A172 (cell line): ENCODE measurements at places on chromosomes 16 and 17. TPM values are rescaled to one million over a fixed set of nuclear protein-coding genes. Genes with fewer than 3 reads are reported as not detected.

DNA sequence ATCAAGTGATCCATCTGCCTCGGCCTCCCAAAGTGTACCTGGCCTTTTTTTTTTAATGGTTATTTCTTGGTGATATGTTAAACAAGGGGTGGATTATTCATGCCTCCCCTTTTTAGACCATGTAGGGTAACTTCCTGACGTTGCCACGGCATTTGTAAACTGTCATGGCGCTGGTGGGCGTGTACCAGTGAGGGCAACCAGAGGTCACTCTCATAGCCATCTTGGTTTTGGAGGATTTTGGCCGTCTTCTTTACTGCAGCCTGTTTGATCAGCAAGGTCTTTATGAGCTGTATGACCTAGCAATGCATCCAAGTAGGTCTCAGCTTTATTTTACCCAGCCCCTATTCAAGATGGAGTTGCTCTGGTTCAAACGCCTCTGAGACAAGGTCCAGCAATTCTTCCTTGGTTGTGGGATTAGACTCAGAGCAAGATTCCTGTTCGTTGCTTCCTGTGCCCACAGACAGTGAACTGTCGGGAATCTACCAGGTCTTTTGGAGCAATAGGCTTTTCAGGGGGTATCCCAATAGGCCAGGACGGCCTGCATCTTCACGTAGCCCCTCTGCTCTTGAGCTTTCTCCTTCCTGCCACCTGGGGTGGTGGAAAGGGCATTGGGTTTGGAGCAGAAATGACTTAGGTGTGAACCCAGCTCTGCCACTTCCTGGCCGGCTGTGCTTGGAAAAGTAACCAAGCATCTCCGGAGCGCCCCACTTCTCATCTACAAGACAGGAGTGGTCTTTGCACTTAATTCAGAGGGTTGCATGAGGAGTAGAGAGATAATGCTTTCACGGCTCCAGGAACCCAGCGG, 52.9 kb upstream of the SEC14L1 start:
- no peak for DNase-seq

DNA sequence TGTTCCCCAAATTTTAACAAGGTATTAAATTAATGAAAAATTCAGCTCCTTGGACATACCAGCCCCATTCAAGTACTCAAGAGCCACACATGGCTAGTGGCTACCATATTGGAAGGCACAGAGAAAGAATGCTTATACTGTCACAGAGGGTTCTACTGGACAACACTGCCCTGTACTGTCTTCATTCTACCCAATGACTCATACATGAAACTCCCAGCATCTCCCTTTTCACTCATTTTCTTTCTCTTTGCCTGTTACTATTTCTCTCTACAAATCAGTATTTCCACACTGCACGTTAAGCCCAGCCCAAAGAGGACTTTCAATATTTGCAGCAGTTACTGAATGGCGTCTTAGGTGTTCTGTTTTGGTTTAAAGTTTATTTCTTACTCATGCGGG, 72.1 kb upstream of the RCVRN start:
- DNase-seq = no peak

- no peak for DNase-seq
These were observed 63.2 kb downstream of the N4BP1 start for GRCh38 chr16:48546774-48547173.

GRCh38 chr17:21300601-21301571, 16.4 kb downstream of the MAP2K3 start:
- no peak for DNase-seq

- DNase-seq = no peak
These were observed 142.8 kb upstream of the FOXF1 start for GRCh38 chr16:86367291-86368072.

DNA sequence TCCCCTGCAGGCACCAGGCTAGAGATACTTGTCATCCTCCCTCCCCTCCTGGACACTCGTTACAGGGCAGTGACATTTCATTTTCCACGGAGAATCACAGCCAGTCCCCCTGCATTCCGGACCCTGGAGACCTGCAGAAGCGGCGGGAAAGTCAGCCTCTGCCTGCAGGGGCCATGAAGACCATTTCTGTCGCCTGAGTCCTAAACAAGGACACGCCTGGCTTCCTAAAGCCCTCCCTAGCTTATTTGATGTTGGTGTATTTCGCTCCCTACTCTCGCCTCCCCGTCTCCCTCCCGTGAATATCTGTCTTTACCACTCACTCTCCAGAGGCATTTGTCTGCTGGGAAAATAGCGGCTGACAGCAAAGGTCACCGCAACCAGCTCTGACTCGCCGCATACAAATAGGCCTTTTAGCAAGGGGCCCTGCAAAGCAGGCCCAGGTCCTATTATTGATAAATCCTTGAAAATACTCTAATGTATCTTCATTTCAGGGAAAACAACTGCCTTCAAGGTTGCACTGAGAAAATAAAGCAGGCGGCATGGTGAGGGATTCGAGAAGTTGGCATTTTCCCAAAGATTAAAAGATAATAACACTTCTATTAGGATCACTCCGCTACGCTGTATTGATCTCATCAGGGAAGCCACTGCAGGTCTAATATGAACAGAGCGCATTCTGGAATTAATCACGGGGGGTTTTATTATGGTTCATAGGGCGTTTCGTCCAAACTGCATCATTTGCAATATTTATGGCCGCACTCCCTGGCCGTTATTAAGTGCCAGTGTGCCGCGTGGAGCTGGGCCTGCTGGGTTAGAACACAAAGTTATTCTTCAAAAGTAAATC, 447.1 kb upstream of the CDH5 start:
- DNase-seq = no peak

- peak; percentile 64 for DNase-seq
These were observed 13.6 kb downstream of the ZC3H7A start for GRCh38 chr16:11783319-11784037.

GRCh38 chr16:52967744-52968143, 85.0 kb downstream of the CHD9NB start:
- DNase-seq = no peak

- DNase-seq = no peak
These were observed 611 bp downstream of the RRAD start for GRCh38 chr16:66924527-66925321.

DNA sequence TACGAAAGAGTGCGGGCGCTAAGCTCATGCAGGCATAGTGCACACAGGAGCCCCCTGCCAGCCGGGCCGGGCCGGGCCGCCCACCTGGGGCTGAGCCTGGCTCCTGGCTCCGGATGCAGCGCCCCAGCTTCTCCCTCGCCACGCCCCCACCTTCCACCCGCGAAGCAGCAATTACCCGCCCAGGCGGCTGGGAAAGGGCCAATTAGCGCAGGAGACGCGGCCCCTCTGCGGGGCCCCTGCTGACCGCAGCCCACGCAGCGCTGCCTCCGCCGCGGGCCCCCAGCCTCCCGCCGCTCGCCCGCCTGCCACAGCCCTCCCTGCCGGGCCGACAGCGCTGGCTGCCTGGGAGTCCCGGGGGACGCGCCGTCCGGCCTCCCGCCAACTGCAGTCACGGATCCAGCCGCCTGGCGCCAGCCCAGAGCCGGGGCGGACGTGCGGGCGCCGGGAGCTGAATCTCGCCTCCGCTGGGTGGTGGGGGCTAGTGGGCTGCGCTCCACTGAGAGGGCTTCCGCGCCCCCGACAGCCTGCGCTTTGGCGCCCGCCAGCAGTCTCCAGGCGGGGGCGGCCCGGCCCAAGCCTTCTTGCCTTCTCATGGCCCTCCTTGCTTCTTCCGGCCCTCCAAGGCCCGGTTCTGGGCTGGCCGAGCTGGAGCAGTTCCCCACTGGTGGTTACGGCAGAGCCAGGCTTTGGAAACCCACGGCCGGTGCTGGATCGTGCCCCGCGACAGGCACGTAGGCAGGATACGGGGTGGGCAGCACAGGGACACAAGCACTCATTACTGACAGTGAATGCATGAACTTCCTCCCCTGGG, 14.9 kb upstream of the CBFB start:
- no peak for DNase-seq

DNA sequence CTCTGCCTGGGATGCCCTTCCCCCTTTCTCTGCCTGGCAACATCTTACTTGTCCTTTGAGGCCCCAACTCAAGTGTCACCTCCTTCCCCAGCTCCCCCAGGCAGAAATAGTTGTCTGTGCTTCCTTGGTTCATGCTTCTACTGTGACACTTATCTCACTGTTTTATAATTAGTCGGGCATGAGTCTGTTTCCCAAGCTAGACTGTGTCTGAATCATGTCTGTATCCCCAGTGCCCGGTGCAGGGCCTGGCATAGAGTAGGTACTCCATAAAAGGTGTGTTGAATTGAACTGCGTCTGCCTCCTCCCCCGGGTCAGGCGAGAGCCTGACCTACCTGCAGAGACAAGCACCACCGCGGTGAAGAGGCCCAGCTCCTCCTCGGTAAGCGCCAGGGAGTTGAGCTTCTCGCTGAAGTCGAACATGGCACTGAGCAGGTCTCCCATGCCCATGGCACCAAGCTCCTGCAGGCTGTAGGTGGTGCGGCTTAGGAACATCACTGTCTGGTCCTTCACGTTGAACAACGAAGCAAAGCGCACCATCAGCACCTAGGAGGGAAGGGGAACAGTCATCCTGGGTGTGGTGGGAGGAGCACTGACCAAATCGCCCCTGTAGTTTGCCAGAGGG, 6.7 kb downstream of the NR1D1 start:
- no peak for DNase-seq

GRCh38 chr16:30837904-30838303, 50.9 kb upstream of the ZNF629 start:
- DNase-seq = no peak

- DNase-seq = peak; percentile 39
These were observed 84.3 kb downstream of the BMERB1 start for GRCh38 chr16:15518381-15519351.

- peak; percentile 97 for DNase-seq
These were observed at the start of gene RPL38 for GRCh38 chr17:74203439-74204240. TSS of gene RPL38 (plus strand) at chr17:74203678. CDS start at chr17:74203956, 278 bp downstream.

DNA sequence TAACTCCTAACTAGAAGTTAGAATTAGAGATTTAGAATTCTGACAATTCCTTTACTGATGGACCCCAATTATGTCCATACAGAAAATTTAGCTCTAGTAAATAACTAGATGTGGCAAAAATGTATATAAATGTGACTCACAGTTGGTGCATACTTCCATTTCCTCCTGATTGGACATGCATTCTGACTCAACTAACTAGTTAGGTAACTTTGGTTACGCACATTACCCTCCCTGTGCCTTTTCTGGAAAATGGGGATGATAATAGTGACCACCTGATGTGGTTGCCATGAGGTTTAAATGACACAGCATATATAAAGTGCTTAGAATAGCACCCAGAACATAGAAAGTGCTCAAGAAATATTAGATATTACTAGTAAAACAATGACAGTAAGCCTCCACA, 550.0 kb upstream of the SALL1 start:
- DNase-seq = no peak

DNA sequence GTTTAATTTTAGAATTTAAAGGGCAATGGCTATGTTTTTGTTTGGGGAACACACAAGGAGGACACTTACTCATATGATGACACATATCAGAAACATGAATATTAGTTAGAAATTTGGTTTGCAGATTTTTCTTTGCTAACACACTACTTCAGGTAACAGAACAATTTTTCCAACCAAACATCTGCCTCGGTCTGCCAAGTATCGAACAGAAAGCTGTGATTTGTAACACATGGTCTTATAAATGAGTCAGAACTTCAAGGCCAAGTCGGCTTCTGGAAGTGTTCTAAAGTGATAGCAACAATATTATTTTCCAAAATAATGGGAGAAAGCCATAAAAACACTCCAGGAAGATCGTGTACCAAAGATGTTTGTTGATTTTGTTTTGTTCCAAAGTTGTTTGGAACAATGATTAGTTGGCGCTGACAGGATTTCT, 75.9 kb upstream of the PMFBP1 start:
- DNase-seq = no peak

DNA sequence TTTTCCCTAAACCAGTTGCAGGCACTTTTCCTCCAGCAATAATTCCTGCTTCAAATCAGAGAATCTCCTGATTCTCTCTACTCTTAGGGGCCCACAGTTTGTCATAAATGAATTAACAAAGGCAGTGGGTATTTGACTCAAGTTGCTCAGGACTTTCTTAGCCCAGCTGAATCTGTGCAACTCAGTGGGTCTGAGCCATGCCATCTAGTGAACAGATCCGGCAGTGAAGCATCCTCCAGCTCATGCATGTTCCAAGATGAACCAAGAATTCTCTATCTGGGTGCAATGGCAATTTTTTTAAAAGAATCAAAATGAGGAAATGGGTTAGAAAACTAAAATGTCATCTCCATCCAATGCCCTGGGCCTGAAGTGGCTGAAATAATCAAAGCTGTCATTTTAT, 575.2 kb upstream of the CDH11 start:
- DNase-seq = no peak

DNA sequence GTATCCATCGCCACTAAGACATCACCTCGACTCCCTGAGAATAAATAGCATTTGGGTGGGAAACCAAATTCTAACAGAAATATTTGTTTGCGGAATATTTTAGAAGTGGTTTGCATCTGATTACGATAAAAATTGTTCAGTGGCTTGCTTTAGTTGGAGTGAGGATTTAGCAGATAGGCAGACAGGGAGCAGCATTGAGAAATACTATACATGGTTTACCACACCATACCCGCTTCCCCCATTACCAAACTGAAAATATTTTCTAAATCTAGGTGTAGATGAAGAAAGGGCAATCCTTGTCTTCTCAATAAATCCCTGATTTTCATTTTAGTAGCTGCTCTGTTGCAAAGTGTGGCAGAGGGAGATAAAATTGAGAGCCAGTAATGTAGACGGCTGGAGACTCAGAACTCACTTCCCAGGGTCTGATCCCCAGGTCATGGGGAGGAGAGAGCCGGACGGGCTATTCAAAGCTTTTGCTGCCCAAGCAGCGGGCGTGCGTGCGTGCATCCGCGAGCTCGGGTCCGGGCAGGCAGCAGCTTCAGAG, 808 bp upstream of the BAHCC1 start:
- DNase-seq = no peak

DNA sequence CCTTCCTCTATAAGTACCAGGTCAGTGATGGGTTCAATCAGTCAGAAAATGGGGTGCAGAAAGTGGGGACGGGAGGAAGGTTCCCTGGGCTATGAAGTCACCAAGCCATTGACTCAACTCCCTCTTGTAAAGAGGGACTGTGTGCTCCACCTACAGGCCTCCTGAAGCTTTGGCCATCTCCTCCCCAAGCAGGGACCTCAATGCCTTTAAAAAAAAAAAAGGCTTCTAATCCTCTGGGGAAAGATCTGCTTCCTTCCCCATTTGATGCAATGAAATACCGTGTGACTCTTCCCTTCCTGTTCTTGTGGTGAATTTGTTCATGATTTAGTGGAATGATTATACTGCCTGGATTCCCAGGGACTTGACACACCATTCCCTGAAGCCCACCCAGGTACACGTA, 30.8 kb downstream of the VWA3A start:
- DNase-seq = no peak

GRCh38 chr17:46742565-46743270, 75.8 kb downstream of the WNT3 start:
- peak; percentile 88 for DNase-seq

GRCh38 chr17:77829843-77830799, 128.4 kb upstream of the TNRC6C start:
- DNase-seq = peak; percentile 69

TRPV3 gene
- total RNA-seq = 1.2 and 1.8 TPM in 2 replicates

GP1BA gene
- 0.17 TPM in 1 of 2 replicates, not detected in the other for total RNA-seq

CDC6 gene
- 85.1 and 87.9 TPM in 2 replicates for total RNA-seq

G6PC1 gene
- total RNA-seq = not detected in 2 replicates

TANC2 gene
- total RNA-seq = 4.9 and 26.0 TPM in 2 replicates

CCDC200 gene
- total RNA-seq = not detected in 2 replicates

LRRC59 gene
- 259 and 262 TPM in 2 replicates for total RNA-seq

ATP2A1 gene
- 0.14 and 1.1 TPM in 2 replicates for total RNA-seq

CCL8 gene
- not detected in 2 replicates for total RNA-seq

SLC16A5 gene
- total RNA-seq = 0.10 TPM in 1 of 2 replicates, not detected in the other
